ENCODE measurements at places on chromosomes 4 and X.

DNA sequence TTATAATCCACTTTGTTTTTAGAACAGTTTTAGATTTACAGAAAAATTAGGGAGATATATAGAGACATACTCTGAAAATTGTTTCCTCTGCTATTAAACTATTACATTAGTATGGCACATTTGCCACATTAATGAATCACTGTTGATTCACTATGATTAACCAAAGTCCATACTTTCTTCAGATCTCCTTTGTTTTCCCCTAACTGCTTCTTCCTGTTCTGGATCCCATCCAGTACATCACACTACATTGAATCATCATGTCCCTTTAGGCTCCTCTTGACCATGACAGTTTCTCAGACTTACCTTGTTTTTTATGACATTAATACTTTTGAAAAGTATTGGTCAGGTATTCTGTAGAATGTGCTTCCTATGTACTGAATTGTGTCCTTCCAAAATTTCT lies 109.2 kb upstream of the EDNRA start:
- DNase-seq = no peak

DNA sequence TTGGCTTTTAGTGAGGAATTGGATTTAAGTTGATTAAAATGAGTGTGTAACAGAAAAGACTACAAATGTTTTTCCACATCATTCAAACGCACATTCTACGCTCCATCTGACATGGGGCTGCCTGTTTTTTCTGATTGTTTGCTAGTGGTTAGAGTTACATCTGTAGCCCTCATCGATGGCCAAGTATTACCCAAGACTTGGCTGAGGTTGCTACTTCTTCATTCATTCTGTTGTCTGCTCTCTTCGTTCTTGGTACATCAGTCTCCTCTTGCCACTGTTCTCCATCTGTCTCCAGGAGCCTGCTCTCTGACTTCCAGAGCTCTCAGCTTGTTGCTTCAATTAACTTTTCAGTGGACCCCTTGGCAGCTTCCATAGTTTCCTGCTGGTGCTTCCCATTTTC lies 1844.6 kb upstream of the TENM3 start:
- DNase-seq = no peak

GRCh38 chr4:86106475-86106874 lies 253.4 kb downstream of the MAPK10 start:
- no peak for DNase-seq

- no peak for DNase-seq
Measured at GRCh38 chrX:10112510-10112909, 44.3 kb upstream of the CLCN4 start.

DNA sequence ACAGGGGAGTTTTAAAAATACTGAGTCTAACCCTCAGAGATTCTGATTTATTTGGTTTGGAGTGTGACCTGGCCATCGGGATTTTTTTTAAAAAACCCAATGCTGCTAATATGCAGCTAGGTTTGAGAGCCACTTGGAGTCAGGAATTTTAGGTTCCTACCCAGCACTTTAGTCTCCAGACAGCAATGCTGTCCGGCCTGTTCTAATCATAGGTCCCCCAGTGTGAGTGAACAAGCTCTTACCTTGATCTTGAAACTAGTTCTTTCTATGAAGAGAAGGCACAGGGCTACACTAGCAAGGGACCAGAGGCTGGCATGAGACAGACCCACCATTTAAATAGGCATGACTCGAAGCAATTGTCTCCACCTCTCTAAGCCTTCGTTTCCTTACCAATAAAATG lies 103.5 kb downstream of the SMIM20 start:
- no peak for DNase-seq

DNA sequence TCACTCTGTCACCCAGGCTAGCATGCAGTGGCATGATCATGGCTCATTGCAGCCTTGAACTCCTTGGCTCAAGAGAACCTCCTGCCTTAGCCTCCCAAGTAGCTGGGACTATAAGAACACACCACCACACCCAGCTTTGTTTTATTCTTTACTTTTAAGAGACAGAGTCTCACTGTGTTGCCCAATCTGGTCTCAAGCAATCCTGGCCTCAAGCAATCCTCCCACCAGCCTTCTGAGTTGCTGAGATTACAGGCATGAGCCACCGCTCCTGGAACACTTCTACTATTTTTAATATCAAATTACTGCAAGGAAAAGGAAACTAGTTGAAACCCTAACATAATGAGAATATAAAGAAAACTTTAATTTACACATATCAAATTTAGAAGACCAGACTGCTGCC lies 85.4 kb downstream of the FAM13A start:
- no peak for DNase-seq

DNA sequence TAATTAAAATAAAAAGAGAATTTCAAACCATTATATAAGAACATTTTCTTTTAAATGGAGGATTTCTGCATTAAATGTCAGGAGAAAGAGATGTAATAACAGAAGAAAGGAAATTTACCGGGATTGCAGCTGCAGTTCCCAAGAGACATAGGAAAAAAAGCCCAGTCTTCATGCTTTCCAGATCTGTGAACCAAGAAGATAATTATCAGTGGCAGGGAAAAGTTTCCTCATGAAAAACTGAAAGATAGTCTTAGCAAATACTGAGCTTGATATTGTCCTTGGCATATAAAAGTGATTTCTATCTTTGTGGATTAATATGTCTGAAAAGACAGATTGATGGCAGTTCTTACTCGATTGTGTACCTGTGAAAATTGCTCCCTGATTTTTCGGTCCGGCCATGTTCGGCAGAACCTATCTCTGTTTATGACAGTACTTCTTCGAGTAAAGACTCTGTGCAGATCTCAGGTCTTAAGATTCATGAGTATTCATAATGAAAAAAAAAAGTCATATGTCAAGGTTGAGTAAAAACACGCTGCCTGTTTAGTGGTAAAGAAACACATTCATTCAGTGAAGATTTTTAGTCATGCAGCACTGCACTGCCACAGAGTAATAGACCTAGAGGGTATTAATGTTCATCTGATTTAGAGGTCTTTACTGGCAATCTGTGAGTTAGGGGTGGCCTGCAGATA lies 29.6 kb downstream of the SPARCL1 start:
- DNase-seq = no peak

- DNase-seq = no peak
Measured at GRCh38 chr4:10722957-10723356, 38.4 kb upstream of the CLNK start.

DNA sequence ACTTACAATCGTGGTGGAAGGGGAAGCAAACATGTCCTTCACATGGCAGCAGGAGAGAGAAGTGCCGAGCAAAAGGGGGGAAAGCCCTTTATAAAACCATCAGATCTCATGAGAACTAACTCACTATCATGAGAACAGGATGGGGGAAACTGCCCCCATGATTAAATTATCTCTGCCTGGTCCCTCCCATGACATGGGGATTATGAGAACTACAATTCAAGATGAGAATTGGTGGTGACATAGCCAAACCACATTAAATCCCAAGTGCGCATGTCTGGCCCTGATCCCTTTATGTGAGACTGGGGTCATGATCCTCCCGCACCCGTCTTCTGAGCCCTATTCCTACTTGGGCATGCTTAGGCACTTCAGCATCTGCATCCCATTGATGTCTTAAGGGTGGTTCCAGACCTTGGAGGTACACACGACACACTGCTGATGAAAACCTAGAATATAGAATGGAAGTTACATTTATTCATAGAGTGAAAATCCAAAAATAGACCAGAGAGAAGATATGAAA lies 116.0 kb downstream of the PTTG2 start:
- DNase-seq = no peak

DNA sequence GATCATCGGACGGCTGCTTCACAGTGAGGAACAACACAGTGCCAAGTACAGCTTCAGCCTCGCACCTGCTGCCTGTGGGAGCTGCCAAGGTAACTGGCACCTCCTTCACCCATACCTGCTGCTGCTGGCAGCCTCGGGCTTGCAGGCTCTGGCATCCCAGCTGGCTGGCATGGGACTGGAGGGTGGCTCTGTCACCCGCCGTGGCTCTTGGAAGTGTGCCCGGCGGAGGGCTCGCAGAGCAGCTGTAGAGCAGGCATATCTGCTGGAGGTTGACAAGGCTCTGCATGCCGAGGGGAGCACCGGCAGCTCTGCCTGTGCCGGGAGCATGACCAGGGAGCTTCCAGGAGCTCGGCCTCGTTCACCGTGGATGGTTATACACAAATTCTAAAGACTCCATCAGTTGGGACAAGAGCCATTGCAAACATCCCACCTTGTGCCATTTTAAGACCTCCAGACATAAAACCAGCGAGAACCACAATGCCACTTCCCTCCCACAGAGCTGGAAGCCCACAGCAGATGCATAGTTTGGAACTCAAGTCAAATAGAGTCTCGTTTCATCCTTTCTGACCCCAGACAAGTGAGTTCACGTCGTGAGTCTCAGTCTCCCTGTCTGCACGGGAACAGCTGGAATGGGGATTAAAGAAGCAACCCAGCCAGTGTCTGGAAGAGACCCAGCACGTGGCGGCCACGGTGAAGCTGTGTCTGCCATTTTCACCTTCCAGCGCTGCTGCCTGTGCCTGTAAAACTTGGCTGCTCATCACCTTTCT lies 84.3 kb upstream of the PSAPL1 start:
- no peak for DNase-seq
